ENCODE measurements at places on chromosomes 5 and 9.

DNA sequence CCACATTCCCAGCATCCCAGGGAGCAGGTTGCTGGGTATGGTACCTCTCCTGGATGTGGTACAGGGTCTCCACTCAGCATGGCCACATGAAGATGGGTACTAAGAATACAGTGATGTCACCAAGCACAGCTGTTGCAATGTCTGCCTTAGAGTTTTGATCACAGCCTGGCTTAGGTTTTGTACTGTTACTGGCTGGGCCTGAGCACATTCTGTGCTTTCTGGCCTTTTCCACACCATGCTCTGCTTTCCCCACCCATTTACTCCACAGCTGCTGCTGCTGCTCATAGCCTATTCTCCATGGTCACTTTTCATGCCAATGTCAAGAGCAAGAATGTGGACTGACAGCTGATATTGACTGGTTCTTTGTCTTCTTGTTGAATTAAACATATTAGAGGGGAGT lies 481.9 kb downstream of the ARHGEF28 start:
- DNase-seq = no peak

DNA sequence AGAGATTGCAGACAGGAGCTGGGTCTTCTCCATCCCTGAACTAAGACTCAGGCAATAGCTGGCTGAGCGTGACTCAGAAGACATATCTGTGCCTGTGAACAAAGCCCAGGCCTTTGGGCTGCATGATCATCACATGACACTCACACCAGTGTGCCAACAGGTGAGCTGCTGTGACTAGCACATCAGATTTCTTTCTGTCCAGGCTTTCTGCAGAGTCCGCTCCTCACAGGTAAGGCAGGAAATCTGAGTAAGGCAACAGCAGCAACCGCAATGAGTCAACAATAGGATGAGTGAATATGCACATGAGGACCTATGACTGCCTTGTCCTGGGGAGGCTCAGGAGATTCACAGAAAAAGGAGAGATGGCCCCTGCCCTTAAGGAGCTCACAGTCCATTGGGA lies 293.6 kb downstream of the ACTL7B start:
- no peak for DNase-seq

GRCh38 chr5:150517272-150518152 lies 9.6 kb downstream of the NDST1 start:
- DNase-seq = no peak

DNA sequence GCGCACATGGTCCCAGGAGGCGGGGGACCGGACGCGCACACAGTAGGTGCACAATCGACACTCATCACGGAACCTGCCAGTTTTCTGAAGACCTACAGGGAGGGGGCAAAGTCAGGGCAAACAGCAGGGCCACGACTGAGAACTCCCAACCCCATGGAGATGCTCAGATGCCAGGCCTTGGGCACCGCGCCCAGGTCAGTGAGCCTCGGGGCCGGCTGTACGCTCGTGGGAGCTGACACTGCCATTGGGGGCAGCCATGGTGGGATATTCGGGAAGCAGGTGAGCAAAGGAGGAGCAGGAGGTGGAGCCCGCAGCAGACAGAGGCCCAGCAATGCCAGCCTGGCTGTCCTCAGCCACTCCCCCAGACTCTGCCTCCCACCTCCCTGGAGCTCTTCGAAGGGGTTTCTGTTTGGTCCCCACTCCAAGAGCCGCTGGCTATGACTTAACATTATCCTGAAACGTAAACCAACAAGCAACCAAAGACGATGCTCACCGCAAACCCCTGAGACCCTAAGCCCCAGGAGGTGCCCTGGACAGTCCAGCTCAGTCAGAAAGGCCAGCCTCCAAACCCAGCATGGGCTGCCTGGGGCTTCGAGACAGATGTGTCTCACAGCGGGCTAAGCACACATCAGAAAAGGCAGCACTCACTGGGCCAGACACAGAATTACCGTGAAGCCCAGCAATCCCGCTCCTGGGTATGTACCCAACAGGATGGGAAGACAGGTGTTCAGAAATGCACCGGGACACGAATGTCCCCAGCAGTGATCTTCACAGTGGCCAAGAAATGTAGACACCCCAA lies 78.4 kb downstream of the VAV2 start:
- no peak for DNase-seq

All from CD4-positive, alpha-beta T cell treated with Interleukin-6 at 100 ng/mL for 8 hours (primary cell).